ENCODE measurements at places on chromosomes 2 and 18.

DNA sequence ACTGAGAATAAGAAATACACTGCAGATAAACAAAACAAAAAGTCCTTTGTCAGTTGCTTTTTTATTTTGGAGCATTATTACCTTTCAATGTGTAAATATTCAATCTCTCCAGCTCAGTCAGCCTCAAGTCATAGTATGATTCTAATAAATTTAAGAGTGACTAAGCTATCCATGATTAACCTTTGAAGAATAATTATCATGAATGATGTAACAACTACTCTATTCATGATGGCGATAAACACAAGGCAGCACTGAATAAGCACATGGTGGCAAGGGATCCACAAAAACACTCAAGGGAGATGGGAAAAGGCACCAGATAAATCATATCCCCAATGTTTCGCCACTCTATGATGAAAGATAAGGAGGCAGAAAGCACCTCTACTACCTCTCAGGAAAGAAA lies 67.0 kb downstream of the MAP4K3 start:
- no peak for DNase-seq

GRCh38 chr18:24799720-24800119 lies 339.3 kb downstream of the HRH4 start:
- no peak for DNase-seq

- no peak for DNase-seq
Observed at GRCh38 chr2:68031542-68032160, 31.2 kb downstream of the C1D start.

DNA sequence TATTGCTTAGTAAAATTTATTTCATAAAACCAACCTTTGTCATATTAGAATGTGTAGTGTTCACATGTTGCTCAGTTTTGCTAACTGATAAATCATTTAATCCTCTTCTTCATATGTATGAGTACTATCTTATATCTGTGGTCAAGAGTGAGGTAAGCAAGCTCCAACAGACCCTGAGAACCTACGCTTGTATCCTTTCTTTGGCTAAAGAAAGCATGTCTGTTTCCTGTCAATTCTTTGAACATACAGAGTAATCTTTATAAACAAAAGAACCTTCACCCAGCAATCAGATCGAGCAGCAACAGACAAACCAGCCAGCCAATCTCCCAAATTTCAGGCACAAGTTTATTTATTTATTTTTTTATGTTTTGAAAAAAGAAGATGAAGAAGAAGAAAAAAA lies 6.4 kb downstream of the ADCYAP1 start:
- DNase-seq = no peak

- DNase-seq = no peak
Observed at GRCh38 chr18:64668461-64668962, 519.6 kb upstream of the LINC00305 start.
